ENCODE measurements at places on chromosomes 12 and 14.

DNA sequence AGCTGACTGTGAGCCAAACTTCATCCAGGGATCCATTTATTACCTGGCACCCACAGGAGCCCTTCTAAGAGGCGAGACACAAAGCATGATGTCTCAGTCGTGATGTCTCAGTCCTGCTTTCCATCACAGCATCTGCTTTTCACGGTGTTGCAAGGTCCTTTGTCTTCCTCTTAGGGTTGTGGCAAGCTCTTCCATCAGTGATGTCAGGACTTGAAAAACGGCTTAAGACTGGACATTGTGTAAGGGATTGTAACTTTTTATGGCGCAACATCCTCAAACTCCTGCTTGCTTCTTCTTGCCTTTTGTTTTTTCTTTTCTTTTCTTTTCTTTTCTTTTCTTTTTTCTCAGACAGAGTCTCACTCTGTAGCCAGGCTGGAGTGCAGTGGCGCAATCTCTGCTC, 586.5 kb upstream of the TMEM132C start:
- DNase-seq: no peak

DNA sequence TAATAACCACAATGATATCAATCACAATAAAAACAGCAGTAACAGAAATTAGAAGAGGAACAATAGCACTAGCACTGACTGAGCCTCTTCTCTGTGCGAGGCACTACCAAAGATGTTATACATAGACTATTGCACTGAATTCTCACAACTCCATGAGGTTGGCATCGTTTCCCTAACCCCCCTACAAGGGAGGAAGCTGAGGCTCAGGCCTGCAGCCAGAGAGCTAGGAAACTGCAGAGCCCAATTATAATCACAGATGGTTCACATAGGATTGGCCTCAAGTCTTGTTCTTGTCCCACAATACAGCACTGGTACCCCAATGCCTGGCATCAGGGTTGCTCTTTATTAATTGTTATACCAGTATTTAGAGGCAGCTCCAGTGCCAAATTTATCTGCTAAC, 278.0 kb downstream of the CEP128 start:
- DNase-seq: no peak

DNA sequence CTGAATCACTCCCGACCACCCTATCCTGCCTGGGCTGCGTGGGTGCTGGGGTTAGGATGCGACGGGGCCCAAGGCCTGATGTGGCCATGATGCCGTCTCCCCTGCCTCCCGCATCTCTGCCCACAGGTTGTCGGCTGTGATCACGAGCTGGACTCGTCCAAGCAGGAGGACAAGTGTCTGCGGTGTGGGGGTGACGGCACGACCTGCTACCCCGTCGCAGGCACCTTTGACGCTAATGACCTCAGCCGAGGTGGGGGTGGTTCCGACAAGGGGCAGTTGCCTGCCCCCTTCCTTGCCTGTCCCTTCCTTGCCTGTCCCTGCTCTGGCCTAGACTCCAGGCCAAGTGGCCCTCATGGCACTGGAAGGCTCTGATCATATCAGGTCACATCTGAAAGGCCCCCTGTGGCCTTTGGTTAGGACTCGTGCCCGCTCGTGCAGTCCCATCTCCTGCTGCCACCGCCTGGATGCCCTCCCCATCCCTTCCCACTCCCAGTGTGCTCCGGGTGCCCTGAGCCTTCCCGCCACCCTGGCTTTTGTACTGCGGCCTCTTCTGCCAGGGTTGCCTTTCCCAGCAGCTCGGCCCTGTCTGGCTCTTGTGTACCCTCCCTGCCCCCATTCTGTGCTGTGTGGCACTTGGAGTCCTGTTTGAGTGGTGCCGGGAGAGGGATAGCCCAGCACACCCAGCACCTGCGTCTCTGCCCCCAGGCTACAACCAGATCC, 13.6 kb downstream of the PAPLN start:
- no peak for DNase-seq

GRCh38 chr12:65444996-65445395, 166.5 kb downstream of the MSRB3 start:
- DNase-seq: no peak

GRCh38 chr12:24822121-24822899, 126.6 kb downstream of the BCAT1 start:
- DNase-seq: no peak

- no peak for DNase-seq
Measured at GRCh38 chr14:50039734-50040400, 76.5 kb downstream of the VCPKMT start.

GRCh38 chr12:12779529-12779928, 5.9 kb upstream of the APOLD1 start:
- no peak for DNase-seq

- DNase-seq: peak; percentile 94
Measured at GRCh38 chr12:107328442-107329133, 235.2 kb upstream of the CRY1 start.

DNA sequence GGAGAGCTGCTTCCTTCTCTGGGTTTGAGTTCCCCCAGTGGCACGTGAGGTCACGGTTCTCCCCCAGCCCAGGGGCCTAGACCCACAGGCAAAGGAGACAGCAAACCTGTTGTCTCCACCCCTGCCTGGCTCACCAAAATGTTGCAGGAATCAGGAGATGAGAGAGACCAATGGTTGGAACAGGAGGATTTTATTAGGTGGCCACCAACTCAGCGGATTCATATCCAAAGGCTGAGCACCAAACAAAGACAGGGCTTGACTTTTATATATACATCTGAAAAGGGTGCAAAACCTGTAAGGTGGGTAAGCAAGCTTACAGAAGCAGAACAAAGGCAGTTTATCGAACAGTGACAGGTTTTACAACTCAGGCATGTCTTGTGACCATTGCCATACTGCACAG, 9.2 kb upstream of the ADAM21 start:
- DNase-seq: no peak

DNA sequence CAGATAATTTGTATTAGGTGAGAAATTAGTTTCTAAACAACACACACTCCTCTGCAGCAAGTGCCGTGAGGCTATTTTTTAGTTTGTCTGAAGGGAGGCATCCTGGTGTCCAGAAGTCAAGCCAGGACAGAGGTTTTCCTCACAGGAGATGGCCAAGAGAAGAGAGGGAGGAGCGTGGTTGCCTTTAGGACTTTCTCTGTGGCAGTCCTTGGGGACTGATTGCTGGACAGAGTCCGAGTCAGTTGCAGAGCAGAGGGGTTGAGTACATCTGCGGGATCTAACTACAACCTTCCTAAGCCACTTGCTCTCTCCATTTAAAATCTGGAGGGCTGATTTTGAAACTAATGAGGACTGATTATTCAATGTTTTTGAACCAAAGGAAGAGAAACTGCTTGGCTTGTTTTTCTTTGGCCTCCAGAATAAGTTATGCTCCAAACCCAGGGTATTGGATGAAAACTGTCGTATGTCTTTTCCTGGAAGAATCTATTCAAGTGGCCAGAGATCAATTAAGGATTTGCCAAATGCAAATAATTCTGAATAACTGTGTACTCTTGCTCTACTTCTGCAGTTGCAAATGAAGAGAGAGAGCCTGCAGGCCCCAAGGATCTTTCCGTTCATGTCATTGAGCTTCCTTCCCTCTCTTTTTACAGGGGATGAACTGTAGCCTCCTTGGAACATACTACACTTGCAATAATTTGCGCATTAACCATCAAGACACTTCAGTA, 1.2 kb downstream of the SLCO1C1 start:
- DNase-seq: no peak

- DNase-seq: no peak
Measured at GRCh38 chr14:24428628-24429394, 657 bp downstream of the CBLN3 start.

DNA sequence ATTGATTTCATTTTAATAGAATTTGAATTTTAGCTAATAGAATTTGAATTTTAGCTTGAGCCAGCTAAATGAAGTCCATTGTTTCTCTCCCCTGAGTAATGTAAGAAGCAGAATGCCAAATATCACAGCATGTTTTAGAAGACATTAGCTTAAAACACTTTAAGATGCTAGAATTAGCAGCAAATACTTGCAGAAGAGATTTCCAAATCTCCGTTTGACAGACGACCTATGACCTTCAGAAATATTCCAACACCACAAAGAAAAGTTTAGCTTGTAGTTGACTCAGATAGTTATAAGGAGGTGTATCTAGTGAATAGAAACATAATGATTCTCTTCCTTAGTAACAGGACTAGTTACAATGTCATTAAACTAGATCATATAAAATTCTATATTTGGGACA, 51.7 kb upstream of the MYF6 start:
- DNase-seq: no peak

DNA sequence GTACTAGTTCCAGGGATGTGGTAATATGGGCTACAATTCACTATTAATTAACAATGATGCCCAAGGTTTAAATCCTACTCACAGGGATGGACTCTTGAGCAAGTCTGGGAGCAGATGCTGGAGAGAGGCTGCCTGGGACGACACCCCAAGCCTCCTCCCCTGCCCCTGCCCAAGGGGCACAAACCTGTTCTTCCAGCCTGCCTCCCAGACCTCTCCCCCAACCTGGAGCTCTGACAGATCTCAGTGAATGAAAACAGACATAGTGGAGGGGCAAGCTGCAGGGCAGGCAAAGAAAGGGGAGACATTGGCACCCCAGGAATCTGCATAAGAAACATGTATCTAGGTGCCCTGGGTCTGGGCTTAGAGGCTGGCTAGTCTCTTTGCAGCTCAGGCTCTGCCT, 5.8 kb downstream of the KDM2B start:
- DNase-seq: no peak
